CD4-positive, alpha-beta T cell treated with Interferon gamma for 1 hour (primary cell): ENCODE measurements at places on chromosomes 3 and 15.

GRCh38 chr15:67033571-67034044, 31.8 kb upstream of the SMAD3 start:
- DNase-seq, result peak; percentile 22

- DNase-seq, result peak; percentile 24
Measured at GRCh38 chr15:71114887-71115566, at the start of gene THSD4. Gene THSD4, plus strand, starts transcription at chr15:71115471.

GRCh38 chr3:106160396-106160795, 291.6 kb upstream of the CBLB start:
- DNase-seq, result no peak

DNA sequence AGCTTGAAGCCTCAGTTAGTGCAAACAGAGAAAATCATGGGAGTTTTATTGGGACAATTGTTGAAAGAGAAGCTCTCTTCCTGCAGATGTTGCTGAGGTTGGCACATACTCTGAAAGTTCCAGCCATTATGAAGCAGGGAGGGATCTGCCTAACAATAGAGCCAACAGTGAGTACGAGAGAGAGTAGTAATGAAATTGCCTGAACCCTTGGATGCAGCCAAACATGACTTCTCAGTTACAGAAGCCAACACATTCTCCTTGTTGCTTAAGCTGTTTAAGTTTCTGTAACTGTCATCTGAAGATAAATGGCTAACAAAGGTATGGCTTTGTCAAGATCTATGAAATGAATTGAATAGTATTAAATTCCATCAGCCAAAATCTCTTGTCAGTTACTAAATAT, 211.0 kb upstream of the TTC14 start:
- DNase-seq, result no peak

DNA sequence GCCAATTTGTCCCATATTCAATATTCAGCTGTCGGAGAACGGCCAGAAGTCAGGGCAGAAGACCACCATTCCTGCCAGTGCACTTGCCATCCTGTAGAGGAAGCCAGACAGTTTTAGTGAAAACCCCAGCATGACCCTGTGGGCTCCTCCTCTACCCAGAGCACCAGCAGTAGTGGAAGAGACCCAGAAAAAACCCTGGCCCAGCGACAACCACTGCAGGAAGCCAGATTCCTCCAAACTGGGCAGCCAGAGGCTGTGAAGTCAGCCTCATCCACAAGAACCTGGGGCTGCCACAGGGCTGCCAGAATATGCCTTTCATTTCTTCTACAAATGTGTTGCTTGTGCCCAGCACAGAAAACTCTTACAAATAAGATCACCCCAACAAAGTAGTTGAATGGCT, 67.3 kb downstream of the HMCES start:
- DNase-seq, result no peak

GRCh38 chr3:25293736-25294135, 134.3 kb upstream of the RARB start:
- no peak for DNase-seq

DNA sequence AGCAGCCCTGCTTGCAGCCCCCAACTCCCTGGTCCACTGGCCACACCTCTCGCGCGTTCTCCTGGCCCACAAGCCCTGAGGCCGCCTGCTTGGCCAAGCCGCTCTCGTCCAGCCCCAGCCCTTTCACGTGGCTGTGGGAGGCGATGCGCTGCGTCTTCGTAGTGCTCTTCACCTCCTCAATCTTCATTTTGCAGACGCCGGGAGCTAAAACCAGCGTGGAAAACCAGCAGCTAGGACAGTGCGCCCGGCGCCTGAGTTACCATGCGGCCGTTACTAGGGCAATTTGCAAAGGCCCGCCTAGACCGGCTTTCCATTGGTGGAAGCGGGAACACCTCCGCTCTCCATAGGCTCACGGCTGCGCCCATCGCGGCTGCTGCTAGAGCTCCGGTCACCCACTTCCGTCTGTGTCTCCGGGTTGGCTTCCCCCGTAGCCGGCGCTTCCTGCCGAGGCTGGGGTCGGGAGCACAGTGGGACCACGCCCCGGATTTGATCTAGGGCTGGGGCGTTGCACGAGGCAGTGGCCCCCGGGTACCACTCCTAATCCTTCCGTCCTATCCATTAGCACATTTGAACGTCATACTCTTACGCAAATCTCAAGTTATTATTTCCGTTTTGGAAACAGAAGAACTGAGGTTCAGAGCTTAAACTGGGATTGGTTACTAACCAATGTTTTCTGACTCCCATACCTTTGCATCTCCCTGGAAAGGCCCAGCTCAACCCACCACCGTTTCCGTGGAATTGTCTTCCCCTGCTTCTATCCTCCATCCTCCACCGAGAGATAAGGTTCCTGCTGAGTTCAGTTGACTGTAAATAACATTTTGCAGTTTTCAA, at the start of gene RUVBL1:
RUVBL1 (minus strand) TSS at position 275 of the 831 bp plus-strand sequence; CDS start at position 187, 88 bp downstream.
- peak; percentile 98 for DNase-seq

DNA sequence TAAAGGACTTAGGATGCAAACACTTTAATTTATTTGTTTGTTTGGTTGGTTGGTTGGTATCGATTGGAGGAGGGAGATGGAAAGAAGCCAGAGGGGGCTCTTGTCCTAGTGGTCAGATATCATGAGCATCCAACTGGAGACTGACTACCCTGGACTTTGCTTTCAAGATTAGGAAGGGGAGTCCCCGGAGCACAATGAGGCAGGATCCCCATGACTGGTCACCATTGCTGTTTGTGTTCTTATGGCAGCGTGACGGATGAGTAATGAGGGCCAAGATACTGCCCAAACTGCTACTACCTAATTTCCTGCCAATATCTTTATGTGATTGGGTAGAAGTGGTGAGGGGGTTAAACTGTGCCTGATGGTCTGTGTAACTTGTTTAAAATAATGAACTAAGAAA, 354.6 kb upstream of the ROPN1 start:
- no peak for DNase-seq

GRCh38 chr3:31469385-31469784, 63.3 kb upstream of the STT3B start:
- DNase-seq, result no peak

- peak; percentile 47 for DNase-seq
Measured at GRCh38 chr3:5122741-5123706, 932 bp downstream of the ARL8B start.

DNA sequence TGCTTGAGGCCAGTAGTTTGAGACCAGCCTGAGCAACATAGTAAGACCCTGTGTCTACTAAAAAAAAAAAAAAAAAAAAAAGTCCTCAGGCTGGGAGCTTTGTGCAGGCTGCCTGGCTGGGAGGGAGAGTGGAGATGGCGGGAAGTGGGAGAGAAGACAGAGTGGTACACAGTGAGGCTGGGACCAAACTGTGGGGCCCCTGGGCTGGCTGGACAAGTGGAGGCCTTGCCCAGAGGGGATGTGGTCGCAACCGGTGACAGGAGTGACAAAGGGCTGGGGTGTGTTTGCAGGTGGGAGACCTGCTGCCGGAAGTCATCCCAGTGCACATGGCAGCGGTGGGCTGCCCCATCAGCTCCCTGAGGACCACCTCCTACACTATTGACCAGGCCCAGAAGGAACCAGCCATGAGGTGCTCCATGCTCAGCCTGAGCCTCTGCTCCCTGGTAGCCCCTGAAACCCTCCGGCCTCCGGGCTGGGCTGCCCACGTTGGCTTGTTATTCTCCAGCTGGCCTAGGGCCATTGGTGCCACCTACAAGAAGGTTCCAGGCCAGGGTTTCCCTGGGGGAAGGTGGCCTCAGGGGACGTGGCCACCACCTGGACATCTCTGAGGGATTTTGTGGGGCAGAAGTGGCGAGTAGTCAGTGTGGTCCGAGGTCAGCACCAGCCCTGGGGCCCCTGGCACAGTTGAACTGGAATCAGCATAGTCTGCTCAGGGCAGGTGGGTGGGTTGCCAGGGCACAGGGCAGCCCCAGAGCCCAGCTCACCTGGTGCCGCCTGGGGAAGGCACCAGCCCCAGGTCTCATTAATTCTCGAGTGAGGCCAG, 22.7 kb downstream of the ACAA1 start:
- DNase-seq, result no peak
